Tibial nerve (tissue), 4 donors: ENCODE measurements at places on chromosomes 2 and 18. TPM values are rescaled to one million over a fixed set of nuclear protein-coding genes. Genes with fewer than 3 reads are reported as not detected.

The SP5 gene
- 9.2 TPM for total RNA-seq

The ALPG gene
- total RNA-seq = not detected

The LGALSL gene
- 13.8 TPM for total RNA-seq

The CCDC74A gene
- total RNA-seq = 19.5 TPM

The CXCR1 gene
- 0.21 TPM for total RNA-seq

The ZAP70 gene
- 4.3 TPM for total RNA-seq

The AQP12A gene
- total RNA-seq = 1.2 TPM

The LIPG gene
- 0.44 TPM for total RNA-seq

The NAPG gene
- total RNA-seq = 20.1 TPM

The APOB gene
- total RNA-seq = 3.7 TPM

The PRSS56 gene
- not detected for total RNA-seq

The POLE4 gene
- total RNA-seq = 24.0 TPM

The UCN gene
- 15.1 TPM for total RNA-seq

The ALK gene
- total RNA-seq = 4.8 TPM

The ADRA2B gene
- 5.0 TPM for total RNA-seq

The CDH19 gene
- total RNA-seq = 187 TPM

The CYS1 gene
- total RNA-seq = 11.4 TPM

The FBXO48 gene
- 1.1 TPM for total RNA-seq

The DPP10 gene
- not detected for total RNA-seq
